Sigmoid colon (tissue), 7 donors: ENCODE measurements at places on chromosomes 11 and 22. TPM values are rescaled to one million over a fixed set of nuclear protein-coding genes. Genes with fewer than 3 reads are reported as not detected.

The GVQW3 gene
- polyA plus RNA-seq = 0.60 TPM

- H3K36me3 ChIP-seq = no peaks in the 10 kb centered on the region
- H3K4me3 ChIP-seq = no peak overlapping the region
- H3K27me3 ChIP-seq = no peaks in the 10 kb centered on the region
- no peak overlapping the region for H3K27ac ChIP-seq
- no peak for DNase-seq
Measured at GRCh38 chr11:60992842-60993409, 21.4 kb downstream of the CD6 start.

DNA sequence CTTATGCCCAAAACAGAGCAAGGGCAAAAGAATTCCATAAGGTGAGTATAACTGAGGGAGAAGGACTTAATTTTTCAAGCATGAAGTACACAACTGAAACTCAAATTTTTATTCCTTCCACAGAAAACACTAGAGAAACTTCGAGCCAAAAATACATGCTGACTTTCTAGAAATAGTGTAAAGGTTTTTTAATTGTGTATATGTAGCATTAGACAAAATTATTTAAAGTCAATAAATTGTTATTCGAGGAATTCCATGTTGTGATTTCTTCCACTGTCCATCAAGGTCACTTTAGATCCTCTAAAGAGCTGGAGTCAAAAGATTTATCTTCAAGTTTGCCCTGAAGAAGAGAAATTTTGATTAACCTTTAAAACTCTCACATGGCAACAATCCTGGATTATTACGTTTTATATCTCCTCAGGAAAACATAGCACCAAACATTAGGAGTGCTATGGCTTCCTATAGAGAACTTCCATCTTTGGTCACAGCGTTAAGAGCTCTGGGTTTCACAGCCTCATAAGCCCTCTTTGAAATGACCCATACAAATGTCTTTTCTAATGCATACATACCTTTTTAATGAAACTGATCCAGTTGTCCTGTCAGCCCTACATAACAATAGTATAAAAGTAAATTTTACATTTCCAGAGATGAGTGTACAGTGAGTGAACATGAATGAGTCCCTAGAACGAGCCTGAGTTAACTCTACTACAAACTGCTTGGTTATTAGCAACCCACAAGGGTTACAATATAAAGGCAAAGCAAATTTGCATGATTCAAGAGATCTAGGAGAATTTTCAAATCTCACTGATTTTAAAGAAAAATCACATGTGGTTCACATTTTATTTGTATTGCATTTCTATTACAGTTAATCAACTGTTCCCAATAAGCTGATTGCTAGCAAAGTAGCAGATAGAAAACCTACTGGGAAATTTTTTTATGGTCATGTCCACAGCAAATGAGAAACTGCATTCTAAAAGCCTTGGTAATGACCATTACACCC lies 10.9 kb downstream of the TAF1D start:
- no peaks in the 10 kb centered on the region for H3K4me1 ChIP-seq
- H3K4me3 ChIP-seq = no peak overlapping the region
- H3K27ac ChIP-seq = no peak overlapping the region
- peaks cover 54% of the 10 kb centered on the region for H3K36me3 ChIP-seq
- no peaks in the 10 kb centered on the region for H3K27me3 ChIP-seq

The OR52A1 gene
- polyA plus RNA-seq = not detected

The ACAT1 gene
- 187 TPM for polyA plus RNA-seq
